ENCODE measurements at places on chromosomes 12 and 14. TPM values are rescaled to one million over a fixed set of nuclear protein-coding genes. Genes with fewer than 3 reads are reported as not detected.

DNA sequence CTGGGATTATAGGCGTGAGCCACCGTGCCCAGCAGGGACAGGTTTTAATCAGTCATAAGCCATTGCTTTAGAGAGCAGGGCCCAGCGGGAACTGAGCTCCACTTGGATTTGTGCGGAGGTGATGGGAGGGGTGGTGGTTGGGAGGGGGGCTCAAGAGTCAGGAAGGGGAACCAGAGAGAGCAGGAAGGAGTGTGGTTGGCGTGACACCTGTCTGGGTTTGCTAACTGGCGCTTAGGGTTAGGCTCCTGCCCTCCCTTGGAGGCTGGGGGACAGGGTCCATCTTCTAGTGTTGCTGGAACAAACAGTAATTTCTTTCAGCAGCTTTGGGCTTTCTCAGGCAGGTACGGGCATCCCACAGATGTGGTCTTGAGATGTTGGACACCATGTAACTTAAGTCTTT lies 7.5 kb upstream of the ALDH2 start:
- DNase-seq, result no peak

KRT75 gene
- total RNA-seq, result not detected

DNA sequence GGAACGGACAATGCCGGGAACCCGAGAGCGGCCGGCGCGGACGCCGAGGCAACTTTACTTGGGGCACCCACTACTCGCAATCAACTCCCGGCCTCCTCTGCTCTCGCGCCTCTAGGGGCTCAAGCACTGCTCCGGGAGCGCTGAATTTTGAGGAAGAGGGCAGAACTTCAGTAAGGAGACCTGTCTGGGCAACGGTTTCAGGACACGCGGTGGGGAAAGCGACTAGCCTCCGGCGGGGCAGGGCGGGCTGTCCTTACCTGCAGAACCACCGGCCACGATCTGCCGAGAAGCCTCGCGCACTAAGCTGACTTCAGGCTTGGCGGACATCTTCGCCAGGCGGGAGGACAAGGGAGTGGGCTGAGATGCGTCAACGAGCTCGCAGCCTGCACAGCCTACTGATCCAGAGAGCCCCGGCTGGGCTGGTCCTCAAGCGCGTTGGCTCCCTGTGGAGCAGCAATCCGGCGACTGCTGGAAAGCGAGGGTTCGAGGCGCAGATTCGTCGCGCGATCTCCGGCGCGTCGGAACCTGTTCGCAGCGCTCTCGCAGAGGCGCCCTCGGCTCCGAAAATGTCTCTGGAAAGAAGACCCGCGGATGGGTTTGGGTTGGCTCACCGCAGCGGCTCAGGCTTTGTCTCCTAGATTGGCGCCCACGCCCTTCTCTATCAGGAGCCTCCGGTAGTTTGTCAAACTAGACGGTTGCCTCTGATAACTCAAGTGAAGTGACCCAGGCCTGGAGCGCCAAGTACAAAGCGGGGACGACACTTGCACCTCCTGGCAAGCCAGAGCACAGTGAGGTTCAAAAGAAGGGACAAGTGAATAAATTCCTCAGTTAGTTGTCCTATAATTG lies at the start of gene SLC25A21:
SLC25A21 (minus strand) TSS at position 583 of the 846 bp plus-strand sequence.
- DNase-seq, result peak; percentile 63

SSTR1 gene
- total RNA-seq, result 0.63 TPM

SYNJ2BP gene
- total RNA-seq, result 23.5 TPM

DNA sequence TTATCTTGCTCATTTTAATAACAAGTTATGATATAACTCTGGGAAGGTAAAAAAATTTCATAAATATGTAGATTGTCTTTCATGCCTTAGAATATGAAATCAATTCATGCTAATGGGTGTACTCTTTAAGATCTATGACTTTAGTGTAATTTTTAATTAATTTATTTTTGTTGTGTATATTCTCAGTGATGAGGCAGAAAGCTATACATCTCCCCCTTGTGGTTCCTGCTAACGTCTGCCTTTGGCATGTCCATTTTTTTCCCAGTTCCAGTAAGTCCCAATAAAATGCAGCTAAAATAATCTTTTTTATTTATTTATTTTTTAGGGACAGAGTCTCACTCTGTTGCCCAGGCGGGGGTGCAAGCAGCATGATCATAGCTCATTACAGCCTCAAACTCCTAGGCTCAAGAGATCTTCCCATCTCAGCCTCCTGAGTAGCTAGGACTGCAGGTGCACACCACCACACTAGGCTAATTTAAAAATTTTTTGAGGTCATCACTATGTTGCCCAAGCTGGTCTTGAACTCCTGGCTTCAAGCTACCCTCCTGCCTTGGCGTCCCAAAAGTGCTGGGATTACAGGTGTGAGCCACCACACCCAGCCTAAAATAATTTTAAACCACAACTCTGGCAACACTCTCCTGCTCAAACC lies 3.3 kb upstream of the CHURC1 start:
- no peak for DNase-seq

GRCh38 chr12:19234171-19234704 lies 104.7 kb downstream of the PLEKHA5 start:
- DNase-seq, result no peak

DNA sequence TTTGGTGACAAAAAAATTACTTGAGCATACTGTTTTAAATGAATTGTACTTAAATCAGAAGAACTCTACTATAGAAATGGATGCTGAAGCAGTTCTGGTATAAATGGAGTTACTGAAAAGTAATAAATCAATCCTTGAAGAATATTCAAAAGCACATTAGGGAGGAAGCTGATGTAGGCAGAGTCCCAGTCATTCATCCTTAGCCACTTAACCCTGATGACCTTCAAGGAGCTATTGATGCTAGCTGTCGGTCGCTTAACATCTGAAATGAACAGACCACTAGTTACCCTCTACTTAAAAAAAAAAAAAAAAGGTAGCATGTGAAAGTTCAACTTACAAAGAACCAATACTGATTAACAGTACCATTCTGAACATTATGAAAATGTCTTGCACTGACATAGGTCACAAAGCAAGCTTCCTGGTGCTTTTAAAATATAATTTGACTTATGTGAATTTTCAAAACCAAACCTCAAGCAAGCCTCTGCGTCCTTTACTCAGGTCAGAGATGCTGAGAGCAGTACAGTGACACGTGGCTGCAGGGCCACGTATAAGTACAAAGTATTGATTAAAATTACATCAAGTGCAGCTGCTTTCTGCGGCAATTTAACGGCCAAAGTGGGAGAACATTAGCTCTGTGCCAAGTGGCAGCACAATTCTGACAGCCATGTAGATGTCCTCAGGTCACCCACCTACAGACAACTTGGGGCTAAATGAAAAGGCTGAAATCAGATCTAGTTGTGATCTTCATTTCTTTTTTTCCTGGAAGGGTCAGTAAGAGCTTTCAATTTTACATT lies 18.1 kb downstream of the PPM1H start:
- no peak for DNase-seq

DNA sequence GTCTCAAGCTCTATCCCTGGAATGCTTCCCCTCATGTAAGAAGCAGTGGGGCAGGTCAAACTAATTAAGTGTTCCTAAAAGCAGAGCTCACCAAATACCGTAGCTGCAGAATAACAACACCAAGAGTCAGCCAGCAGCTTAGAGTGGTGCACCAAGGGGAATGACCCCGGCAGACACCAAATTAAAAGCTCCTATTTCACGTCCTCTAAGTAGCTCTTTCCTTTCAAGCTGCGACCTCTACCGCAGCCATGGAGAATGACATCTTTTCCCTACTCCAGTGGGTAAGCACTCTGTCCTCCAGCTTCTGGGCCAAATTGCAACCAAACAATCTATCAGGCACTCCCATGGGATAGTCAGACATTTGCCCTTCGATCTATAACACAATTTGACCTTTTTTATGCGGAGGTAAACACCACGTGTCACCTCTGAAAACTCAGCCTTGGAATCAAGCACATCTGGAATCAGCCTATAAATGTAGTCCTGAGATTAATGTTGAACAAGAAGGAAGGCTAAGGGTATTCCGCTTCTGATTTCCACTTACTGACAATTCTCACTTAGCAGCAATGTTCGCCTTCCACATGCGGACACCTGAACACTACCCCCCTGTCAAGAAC lies 67.6 kb upstream of the CDKN3 start:
- no peak for DNase-seq

PEBP1 gene
- 182 TPM for total RNA-seq

ANKRD33 gene
- total RNA-seq, result 1.2 TPM

ELK3 gene
- 70.6 TPM for total RNA-seq

DNA sequence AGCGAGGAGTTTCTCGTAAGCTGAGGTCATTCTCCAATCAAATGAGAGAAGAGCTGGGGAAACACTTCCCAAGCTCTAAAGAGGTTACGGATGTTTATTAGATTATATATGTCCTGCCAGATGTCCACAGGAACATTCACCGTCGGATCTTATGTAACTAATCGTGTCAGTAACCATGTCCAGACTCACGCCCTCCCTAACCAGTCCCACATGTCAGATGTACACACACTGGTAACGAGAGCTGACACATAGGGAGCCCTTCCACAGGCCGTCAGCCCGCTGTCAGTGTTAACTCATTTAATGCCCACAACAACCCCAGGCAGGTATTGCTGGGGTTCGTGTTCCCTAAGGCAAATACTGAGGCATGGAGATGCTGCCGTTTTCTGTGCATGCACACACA lies 223.7 kb upstream of the RTL1 start:
- no peak for DNase-seq

ABCC9 gene
- 1.1 TPM for total RNA-seq

GRCh38 chr12:109697877-109698468 lies 15.7 kb upstream of the FAM222A start:
- DNase-seq, result no peak

RAP1B gene
- total RNA-seq, result 301 TPM

AHNAK2 gene
- 47.2 TPM for total RNA-seq

DNA sequence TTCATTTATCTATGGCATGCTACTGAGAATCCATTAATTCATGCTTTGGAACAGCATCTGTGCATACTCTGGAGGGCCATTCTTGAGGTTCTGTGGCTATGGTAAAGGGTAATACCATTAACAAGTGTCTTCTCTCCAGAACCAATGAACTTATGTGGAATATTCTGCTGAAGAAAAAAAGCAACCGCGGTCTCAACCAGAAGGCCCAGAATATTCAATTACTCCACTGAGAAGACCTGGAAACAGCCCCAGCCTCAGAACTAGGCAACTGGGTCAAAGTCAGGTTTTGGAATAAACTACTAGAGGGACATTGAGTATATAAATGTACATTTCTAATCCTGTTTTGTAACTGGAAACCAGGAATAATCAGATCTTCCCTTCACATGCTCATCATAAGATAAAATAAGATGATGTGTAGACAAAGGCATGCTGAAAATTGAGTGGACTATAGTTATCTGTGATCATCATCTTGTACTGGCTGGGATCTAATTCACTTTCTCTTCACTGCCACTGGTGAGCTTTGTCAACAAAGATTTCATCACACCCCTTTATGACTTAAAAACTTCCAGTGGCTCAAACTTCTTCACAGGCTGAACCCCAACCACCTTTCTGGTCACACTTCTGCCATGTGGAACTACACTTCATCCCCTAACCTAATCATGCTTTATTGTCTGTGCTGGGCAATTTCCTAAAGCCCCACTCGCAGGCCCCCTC lies 6.0 kb downstream of the SPTB start:
- DNase-seq, result no peak

GRCh38 chr12:42090899-42091298 lies 53.8 kb downstream of the GXYLT1 start:
- peak; percentile 34 for DNase-seq

GRCh38 chr14:29927376-29928116 lies at the start of gene PRKD1:
Gene PRKD1, minus strand, starts transcription at chr14:29927847.
- DNase-seq, result no peak

ISM2 gene
- 0.41 TPM for total RNA-seq

DNA sequence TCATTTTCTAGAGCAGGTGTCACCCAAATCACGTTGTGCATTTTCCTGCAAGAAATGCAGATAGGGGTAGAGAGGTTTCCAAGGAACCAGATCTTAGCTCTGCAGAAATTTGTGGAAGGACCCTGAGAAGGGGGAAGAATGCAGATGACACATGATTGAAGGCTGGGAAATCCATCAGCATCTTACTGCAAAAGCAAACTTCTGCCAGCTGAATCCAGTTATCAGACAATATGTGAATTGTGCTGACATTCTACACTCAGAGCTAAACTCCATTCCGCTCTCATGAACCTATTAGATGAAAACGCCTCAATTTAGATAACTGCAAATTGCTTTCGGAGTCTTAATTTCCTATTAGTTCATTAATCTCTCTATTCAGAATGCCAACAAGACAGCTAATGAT lies 211.3 kb upstream of the NOS1 start:
- DNase-seq, result no peak

- DNase-seq, result peak; percentile 18
Measured at GRCh38 chr14:25833341-25834126, 764.3 kb downstream of the NOVA1 start.

DNA sequence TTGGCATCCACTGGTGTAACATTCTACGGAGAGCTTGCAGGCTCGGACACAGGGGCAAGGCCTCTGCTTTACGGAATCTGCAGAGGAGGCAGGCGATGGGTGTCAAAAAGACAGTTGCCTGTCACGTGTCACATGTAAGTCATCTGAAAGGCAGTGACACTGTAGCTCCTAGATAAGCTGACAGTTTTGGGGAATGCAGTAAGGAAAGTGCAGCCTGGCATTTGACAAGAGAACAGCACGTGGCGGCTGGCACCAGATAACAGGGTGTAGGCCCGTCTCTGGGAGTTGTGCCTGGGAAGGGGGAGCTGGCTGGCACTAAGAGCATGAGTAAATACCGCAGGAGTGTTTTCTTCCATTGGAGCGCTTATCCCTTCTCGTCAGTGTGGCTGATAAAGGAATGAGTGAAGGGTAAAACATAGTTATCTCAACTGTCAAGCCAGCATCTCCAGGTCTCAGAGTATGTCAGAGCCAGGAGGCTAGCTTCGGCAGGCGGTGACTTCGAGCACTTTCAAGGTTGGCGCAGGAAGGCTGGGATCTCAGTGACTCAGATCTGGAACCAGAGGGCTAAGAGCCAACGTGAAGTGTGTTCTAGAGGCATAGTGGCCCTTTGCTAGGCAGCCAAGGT lies 26.1 kb downstream of the ADCK1 start:
- no peak for DNase-seq

TAS2R8 gene
- not detected for total RNA-seq

GRCh38 chr12:75760573-75761294 lies 249.3 kb upstream of the KRR1 start:
- no peak for DNase-seq

DNA sequence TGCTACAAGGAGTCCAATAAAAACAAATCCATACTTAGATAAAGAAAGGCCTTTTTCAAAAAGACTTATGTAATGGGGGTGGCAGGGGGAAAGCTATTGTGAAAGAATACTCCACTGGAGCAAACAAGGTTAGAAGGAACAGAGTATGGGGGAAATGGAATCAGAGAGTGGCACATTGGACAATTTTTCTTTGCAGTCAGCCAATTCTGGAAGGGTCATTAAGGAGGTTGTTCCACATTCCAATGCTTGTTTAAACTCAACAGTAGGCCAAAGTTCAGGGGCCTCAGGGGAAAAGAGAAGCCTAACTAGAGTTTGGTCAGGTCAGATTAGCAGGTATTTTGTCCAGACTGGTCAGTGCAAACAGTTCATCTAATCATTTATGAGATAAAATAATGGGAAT lies 105.2 kb upstream of the RESF1 start:
- no peak for DNase-seq

DNA sequence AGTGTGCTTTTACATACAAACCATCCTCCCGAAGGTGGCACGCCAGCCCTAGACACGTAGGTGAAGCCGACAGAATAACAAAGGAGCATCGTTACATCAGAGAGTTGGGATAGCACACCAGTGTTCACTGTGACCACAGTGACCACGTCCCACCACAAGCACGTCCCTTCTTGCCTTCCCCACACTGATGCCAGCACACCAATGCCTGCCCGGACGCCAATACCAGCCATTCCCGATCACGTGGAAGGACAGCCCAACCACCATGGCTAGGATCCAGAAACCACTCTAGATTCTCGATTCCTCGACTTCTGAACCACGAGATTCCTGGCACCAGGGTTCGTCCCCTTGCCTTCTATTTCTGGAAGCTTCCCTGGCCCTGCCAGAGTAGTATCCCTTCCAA lies 48.0 kb upstream of the GPR68 start:
- no peak for DNase-seq
